Activated naive CD4-positive, alpha-beta T cell (primary cell): ENCODE measurements at places on chromosomes 16 and 17.
A peak's percentile ranks its signal among the peaks of the same experiment; 100 is the strongest.

DNA sequence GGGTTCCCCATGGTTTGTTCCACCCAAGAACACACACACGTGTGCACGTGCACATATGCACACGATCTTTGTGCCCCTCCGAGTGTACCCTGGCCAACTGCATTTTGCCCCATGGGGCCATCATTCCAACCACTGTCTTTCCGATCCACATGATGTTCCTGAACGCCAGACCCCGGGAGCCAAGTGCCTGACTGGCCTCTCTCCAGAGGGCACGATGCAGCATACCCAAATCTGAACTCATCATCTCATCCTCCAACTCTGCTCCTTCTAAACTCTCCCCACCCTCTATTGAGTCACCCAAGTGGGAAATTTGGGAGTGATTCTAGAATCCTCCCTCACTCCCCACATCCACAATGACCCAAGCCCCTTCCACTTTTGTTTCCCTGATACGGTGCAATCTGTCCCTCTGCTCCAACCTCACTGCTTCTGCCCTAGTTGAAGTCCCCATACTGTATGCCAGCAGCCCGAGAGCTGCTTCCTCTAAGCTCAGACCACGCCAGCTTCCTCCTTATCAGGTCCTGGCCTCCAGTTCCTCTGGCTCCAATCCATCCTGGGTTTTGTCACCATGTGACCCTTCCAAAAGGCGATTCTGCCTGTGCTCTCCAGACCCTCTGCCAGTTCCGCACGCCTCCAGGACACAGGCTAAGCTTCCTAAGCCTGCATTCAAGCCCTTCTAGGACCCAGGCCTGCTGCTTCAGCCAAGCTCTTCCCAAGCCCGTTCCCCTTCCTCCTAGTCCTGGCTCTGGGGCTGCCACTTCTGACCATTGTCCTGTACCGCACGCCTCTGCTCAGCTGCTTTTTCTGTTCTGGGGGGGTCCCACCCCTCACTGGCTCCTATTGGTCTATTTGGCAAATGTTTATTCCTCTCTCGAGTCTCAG is 10.1 kb upstream of the TMEM208 start:
- DNase-seq = no peak

- no peak for DNase-seq
Observed at GRCh38 chr16:17386229-17386628, 84.5 kb downstream of the XYLT1 start.

- DNase-seq = no peak
Observed at GRCh38 chr16:53565296-53565863, 62.4 kb upstream of the AKTIP start.

DNA sequence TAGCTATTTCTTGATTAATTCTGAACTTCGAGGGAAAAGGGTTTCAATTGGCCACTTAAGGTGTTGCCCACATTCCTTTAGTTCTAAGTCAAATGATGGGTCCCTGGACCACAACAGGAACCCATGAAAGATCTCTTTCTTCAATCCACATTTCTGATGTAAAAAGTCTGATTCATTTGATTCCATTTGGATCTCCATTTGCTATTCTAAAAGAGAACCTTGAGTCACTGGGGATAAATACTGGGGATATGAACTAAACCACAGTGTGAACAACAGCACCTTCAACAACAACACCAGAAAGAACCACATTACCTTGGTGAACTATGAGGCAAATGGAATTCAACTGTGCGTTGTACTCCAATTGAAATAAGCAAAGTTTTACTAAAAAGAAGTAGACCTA is 108.9 kb upstream of the IRX5 start:
- DNase-seq = no peak

- no peak for DNase-seq
Observed at GRCh38 chr16:68374961-68375660, 64.3 kb downstream of the PRMT7 start.

GRCh38 chr17:3719265-3719664 is 4.4 kb upstream of the HASPIN start:
- no peak for DNase-seq

DNA sequence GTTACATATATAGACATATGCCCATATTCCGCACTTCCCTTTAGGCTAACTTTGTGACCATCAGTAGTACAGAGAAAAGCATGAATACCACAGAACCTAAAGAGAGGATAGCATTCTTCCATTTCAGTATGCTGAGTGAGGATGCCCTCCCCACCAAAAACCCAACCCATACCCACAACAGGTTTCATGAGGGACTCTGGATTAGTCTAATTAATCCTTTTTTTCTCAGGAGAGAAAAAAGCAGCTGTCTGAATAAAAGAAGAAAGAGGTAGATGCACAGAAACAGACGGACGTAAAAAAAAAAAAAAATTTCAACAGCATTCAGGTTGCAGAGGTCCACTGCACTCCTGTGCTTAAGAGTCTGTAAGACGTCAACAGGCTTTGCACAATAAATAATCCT is 6.7 kb downstream of the MMD start:
- DNase-seq = no peak

GRCh38 chr16:53913920-53914319 is 210.0 kb downstream of the FTO start:
- DNase-seq = no peak

DNA sequence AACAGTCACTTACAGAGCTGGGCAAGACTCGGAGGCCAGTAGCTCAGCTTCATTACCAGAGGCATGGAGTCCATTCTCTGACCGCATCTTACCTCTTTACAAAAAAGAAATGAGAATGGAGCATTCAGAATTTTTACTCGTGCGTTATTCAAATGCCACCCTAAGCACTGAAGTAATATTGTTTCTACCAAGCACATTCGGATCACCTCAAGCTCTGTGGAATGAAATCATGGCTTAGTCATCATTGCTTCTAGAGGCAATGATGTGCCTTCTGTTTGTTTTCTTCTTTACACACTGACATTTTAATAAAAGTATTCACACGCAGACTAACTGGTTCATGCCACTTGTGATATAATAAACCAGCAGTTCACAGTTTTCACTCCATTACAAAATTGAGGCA is 206.8 kb downstream of the PHKB start:
- DNase-seq = no peak

DNA sequence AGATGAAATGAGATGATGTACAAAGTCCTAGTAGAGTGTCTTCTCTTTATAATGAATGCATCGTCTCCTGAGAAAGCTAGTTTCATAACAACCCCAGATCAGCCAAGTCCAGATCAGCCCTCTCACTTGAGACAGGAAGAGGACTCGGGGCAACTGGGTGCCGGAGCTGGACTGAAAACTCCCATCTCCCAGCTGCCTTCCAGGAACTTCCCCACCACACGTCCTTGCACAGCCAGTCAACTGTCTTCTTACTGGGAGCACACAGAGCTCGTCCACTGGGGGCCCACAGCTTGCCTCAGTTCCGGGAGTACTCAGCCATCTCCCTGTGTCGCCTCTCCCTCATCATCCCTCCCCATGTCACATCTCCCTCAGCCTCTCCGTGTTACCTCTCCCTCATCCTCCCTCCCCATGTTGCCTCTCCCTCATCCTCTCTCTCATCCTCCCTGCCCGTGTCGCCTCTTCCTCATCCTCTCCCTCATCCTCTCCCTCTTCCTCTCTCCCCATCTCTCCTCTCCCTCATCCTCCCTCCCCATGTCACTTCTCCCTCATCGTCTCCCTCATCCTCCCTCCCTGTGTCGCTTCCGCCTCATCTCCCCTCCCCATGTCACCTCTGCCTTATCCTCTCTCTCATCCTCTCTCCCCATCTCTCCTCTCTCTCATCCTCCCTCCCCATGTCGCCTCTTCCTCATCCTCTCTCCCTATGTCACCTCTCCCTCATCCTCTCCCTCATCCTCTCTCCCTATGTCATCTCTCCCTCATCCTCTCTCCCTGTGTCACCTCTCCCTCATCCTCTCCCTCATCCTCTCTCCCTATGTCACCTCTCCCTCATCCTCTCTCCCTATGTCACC is 22.4 kb upstream of the KCNH6 start:
- DNase-seq = no peak

DNA sequence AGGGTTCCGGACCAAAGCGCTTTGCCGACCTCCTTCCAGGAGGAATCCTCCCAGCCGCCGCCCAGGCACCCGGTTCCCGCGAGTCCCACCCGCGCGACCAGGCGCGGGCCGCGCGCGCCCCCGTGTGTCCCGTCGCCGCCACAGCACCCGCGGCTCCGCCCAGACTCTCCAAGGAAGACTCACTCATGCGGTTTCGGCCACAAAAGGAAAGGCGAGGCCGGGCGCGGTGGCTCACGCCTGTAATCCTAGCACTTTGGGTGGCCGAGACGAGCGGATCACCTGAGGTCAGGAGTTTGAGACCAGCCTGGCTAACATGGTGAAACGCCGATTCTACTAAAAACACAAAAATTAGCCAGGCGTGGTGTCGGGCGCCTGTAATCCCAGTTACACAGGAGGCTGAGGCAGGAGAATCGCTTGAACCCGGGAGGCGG is 3.5 kb upstream of the PKMYT1 start:
- peak; percentile 43 for DNase-seq

DNA sequence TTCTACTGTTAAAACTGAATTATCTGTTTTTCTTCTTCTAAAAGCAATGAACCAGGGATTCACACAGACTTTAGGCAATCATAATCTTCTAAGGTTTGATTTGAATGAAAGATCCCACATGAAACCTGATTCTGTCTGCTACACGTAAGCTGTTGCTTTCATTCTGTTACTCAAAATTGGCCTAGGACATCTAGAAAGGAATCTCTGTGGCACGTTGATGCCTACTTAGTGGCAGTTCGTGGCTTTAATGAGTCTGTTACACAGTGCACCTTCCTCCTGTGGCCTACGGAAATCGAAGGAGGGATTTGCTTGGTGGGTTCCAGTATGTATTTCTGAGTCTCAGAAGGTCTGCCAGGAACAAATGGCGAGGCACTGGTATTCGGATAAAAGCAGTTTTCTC is 489.4 kb upstream of the HSBP1 start:
- DNase-seq = no peak

GRCh38 chr17:7951143-7951792 is 19.3 kb downstream of the CNTROB start:
- no peak for DNase-seq

DNA sequence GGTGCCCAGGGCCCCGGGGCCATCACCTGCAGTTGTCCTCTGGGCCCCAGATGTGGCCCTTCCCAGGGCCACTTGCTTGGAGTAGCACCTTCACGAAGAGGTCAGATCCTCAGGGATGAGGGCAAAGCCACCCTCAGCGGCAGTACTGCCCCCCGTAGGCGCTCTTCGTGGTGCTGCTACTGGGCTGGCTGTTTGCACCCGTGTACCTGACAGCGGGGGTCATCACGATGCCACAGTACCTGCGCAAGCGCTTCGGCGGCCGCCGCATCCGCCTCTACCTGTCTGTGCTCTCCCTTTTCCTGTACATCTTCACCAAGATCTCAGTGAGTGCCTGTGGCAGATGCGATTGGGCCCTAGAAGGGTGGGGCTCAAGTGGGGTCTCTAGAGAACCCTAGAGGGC is 2.6 kb downstream of the SLC5A2 start:
- no peak for DNase-seq

GRCh38 chr16:57257455-57258070 is 12.5 kb downstream of the ARL2BP start:
- no peak for DNase-seq

- no peak for DNase-seq
Observed at GRCh38 chr16:8963010-8963820, 491 bp downstream of the USP7 start.

DNA sequence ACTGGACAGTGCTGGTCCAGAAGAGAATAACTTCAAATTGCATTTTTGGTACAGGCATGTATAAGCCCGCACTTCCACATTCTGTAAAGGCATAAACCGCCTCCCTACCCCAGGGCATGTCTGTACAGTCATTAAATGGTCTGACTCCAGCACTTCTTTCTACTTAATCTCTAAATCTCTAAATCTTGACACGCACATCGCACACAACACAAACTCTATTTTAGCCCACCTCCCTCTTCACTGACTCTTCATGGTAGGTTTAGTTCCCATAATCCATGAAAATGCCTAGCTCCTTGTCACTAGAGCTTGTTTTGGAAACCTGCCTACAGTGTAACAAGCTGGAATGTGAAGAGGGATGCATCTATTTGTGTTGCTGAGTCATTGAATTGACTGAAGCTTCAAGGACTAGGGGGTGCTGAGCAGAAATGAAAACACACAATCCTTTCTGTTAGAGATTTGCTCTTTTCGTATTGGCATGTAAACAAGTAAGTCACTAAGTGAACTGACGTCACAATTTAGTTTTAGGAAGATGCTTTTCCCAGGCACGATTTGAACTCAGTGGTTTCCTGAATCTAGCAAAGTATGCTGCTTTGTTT is 1.6 kb upstream of the DUSP14 start:
- no peak for DNase-seq

GRCh38 chr17:35750526-35751395 is 2.3 kb downstream of the GAS2L2 start:
- DNase-seq = no peak

GRCh38 chr16:87469169-87469568 is 23.7 kb downstream of the ZCCHC14 start:
- no peak for DNase-seq

DNA sequence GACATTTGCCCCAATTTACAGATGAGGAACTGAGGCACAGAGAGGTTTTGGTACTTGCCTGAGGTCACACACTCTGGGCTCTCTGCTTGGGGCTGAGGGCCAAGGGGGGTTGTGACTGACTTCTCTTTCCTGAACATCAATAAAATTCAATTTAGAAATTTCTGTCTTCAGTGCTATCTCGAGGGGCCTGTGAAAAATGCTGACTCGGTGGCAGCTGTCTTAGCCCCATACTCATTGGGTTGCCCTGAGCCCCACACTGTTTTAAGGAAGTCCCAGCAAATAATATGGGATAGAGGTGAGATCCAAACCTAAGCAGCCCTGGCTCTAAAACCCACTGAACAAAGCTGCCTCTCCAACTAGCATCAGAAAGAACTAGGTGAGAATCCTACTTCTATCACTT is 7.0 kb upstream of the BRCA1 start:
- DNase-seq = no peak

DNA sequence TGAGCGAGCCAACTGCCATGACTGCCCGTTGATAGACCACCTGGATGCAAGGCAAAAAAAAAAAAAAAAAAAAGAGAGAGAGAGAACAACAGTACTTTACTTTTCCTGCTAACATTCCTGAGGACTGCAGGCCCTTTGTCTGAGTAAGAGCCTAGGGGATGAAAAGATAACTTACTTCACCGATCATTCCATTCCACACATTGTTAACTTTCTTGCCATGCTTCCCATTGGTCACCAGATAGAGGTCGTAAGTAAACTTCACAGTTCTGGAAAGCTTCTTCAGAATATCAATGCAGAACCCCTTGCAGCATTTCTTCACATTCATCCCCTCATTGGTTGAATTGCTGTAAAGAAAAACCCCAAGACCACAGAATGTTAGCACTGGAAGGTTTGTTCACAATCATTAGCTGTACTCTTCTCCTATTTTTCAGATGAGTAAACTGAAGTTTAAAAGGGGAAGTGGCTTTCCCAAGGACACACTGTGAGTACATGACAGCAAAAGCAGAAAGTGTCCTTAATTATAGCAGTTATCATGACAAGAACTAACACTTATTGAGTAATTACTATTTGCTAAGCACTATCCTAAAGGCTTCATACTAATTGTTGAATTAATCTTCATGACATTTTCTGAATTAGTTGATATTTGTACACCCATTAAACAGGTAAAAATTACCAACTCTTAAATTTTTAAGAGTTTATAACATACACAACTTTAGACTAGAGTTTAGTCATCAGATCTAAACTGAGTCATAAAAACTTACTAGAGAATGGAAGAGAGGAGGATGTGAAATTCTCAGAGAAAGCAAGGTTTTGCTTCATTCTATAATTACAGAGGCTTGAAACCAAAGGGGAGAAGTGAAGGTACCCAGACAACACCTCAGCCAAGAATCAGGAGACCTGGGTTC is 341.2 kb downstream of the GRIN2A start:
- DNase-seq = no peak

GRCh38 chr17:38539386-38539785 is 66.4 kb downstream of the SRCIN1 start:
- no peak for DNase-seq
